B cell (primary cell): ENCODE measurements at places on chromosomes 12 and 14.
A peak's percentile ranks its signal among the peaks of the same experiment; 100 is the strongest.

DNA sequence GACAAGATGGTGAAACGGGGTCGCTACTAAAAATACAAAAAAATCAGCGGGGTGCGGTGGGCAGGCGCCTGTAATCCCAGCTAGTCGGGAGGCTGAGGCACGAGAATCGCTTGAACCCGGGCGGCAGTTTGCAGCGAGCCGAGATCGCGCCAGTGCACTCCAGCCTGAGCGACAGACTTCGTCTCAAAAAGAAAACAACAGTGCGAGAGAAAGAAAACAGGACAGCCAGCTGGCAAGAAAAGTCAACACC lies 633 bp upstream of the RNU4-2 start:
- no peak for DNase-seq

DNA sequence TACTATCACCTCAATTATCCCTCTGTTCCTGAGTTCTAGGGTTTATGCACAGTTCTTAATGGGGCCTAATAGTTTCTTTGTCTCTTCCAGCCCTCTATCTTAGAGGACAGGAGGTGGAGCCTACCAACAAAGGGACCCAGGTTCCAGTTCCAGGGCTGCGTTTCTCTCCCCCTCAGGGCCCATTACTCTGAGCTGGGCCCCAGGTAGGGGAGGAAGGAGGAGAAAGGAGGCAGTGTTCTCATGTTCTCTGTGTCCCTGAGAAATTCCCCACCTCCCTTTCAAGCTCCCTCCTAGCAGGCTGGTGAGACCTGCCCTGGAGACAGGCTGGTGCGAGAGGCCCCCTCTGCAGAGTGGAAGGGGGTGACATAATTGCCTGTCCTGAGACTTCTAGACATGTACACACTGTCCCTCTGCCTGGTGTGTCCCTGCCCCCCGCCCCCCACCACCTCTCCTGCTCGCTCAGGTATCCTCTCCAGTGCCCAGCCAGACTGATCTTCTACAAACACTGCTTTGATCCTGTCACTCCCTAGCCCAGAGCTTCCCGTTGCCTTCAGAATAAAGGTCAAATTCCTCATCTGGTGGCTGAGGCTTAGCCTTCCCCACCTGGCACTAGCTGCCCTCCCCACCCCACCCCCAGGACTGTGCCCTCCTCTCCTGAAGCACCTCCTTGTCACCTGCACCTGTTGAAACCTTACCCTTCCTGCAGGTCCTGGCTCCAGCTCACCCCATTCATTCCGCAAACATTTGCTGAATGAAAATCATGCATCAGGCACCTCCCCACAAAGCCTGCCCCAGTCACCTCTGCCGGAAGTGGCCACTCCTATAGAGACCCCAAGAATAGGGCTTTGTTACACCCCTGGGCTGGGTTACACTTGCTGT lies 21.1 kb upstream of the KRT8 start:
- no peak for DNase-seq

DNA sequence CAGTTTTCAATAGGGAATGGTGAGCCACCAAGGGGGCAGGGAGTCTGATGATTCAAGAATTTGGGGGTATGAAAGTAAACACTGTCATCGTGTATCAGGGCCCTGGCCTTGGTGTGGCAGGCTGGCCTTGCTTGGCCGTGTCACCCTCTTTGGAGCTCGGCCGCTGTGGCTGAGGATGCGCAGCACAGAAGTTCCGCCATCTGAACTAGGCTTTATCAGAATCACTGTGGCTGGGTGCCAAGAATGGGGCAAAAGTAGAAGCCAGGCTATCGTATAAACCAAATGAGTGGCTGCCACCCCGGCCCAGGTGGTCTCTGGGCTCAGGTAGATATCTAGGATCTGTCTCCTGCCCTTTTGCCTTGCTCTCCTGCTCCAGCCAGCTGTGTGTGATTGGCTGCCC lies 137.4 kb downstream of the PAPOLA start:
- DNase-seq, result no peak

GRCh38 chr14:75736845-75737485 lies 75.9 kb downstream of the TTLL5 start:
- no peak for DNase-seq

DNA sequence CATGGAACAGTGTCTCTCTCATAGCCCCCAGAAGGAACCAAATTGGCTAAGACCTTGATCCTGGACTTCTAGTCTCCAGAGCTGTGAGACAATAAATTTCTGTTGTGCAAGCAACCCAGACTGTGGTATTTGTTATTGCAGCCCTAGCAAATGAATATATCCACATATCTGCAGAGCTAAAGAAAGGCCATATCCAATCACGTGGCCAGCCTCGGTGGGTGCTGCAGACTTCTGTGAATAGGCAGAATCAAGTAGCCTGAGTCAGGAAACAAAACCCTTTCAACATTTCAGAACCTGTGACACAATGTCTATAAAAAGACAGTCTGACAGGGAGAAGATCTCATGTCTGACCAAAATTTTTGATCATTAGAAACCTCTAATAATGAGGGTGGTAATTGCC lies 71.0 kb upstream of the CPM start:
- DNase-seq, result no peak

GRCh38 chr12:69879007-69879960 lies 54.3 kb downstream of the MYRFL start:
- peak; percentile 74 for DNase-seq

DNA sequence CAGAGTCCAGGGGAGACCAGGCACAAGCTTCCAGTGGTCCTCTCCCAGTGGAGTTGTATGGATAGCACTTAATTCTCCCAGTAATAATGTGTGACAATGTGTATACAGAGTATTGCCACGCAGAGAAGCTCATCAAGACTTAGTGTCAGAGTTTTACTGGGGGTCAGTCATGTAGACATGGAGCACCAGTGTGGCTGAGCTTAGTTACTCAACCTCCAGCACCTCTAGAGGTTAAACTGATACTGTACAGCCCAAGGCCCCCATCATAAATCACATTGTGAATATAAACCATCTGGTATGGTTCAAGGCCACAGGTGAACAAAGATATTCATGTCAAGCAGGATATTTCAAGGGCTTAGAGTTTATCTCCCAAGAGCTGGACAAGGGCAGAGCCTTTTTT lies 378.1 kb upstream of the TMPO start:
- DNase-seq, result no peak

GRCh38 chr12:12806784-12807516 lies 6.2 kb upstream of the DDX47 start:
- DNase-seq, result no peak

GRCh38 chr14:100755649-100756048 lies 29.0 kb downstream of the DLK1 start:
- DNase-seq, result no peak

- DNase-seq, result no peak
These were observed 535.4 kb downstream of the PRKD1 start for GRCh38 chr14:29392287-29392686.

GRCh38 chr14:92688434-92689375 lies 59.7 kb downstream of the LGMN start:
- no peak for DNase-seq

- DNase-seq, result no peak
These were observed 436 bp downstream of the VPS33A start for GRCh38 chr12:122265886-122266229.

DNA sequence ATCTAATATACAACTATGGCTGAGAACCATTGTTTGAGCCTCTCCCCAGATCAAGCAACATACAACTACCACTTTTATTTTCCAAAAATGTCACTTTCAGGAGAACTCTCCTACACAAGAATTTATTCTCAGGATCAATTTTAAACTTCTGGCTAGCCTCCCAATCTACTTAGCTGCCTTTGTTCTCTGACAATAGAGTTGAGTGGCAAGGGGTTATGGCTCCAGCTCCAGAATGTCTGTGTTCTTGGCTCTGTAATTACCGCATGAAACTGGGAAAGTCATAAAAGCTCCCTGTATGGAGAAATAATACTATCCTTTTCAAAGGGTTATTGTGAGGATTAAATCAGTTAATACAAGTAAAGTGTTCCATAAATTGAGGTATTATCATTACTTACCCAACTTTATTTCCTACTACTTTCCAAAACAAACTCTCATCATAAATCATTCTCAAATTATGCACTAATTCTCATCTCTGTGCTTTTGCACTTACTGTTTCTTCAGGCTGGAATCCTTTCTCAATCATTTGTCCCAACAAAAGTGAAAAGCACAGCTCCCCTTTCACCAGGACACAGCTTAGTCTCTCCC lies 121.9 kb downstream of the GARIN6 start:
- no peak for DNase-seq

DNA sequence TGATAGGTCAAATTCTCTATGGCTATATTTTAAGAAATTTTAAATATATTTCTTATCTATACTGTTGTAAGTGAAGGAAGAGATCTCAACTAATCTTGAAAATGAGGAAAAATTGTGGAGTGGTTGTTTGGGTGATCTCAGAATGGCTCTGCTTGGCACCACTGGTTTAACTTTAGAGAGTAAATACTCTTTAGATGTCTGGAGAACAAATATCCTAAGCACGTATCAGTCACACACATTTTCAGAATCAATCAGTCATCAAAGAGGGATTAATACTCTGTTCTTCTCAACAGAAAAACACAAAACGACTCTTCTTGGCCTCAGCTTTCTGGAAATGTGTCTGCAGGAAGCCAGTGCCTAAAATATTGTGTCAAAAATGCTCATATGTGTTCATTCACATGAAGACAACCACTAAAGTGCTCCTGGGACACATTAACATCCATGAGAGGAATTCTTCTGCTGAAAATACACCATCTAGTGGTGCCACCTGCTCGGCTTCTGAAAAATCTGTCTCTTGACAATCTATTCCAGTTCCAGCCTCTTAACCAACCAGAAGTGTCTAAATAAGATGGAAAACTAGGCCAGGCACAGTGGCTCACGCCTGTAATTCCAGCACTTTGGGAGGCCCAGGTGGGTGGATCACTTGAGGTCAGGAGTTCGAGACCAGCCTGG lies 81.1 kb upstream of the CCDC198 start:
- DNase-seq, result no peak

- peak; percentile 71 for DNase-seq
These were observed 4.3 kb upstream of the DHRS2 start for GRCh38 chr14:23631702-23632460.

DNA sequence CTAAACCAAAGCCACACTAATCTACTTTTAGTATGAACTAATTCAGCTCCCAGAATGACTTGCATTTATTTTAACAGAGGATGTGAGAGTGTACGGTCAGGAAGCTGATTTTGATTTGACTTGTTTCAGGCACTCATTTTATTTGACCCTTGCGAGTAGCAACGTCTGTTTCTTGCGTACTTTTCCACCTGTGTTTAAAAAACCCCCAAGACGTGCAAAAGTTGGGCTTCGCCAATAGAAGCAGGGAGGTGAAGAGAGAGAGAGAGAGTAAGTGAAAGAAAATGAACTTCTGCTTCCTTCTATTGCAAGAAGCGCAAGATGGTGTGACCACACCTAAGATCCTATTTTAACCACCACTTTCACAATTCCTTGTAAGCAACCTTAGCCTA lies 6.7 kb upstream of the SLC15A4 start:
- peak; percentile 86 for DNase-seq

DNA sequence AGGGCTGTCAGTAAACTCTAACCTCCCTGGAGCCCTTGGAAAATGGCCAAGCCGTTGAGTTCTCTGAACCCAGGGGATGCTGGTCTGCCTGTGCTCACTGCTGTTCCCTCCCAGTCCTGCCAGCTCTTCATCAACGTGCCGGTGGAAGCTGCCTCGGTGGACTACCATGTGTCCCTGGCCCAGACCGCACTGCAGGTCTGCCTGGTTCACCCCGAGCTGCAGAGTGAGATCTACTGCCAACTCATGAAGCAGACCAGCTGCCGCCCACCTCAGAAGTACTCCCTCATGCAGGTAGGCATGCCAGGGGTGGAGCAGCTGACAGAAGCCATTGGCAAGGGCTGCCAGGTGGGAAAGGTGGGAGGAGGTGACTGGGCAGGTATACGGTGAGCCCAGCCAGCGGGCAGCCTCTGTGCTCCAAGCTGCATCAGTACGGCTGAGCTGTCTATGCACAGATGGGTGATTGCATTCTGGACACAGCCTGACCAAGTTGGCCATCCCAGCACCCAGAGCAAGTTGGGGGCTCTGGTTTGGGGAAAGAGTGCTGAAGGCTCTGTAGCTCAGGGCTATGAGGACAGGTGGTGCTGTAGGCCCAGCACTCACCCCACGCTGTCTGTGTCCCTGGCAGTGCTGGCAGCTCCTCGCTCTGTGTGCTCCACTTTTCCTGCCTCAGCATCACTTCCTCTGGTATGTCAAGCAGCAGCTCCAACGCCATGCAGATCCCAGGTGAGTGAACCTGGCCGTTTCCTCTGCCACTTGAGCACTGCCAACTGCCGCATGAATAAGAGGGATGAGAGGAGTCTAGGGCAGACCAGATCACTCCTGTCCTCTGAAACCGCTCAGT lies 21.9 kb downstream of the PIGH start:
- DNase-seq, result no peak

DNA sequence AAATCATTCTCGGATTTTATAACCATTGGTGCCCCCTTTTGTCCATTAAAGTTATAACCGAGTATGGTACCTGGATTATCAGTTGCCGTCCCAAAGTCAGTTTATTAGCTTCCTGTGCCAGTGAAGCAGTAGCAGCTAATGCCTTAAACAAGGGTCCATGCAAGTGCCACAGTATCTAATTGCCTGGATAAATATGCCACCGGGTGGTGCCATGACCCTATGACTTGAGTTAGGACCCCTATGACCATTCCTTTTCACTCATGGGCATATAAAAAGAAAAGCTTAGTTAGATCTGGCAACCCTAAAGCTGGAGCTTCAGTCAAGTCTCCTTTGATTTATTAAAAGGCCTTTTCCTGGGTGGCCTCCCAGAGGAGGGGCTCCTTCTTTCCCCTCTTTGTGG lies 1314.6 kb downstream of the TMEM121 start:
- peak; percentile 38 for DNase-seq

DNA sequence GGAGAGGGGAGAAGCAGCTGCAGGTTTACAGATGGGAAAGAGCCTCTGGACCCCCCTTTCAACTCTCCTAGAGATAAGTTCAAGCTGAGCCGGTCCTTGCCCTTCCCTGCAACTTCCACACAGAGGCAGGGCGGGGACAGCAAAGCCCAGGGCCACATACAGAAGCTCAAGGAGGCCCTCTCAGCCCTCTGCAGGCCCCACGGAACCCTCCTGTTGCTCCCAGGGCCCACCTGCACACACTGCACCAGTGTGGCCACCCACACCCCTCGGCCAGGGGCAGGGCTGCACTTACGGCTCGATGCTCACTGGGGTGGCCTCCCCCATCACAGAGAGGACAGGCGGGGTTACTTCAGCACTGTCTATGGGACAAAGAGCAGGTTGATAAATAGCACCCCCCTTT lies 13.0 kb upstream of the PNMA1 start:
- DNase-seq, result no peak

- DNase-seq, result no peak
These were observed 129.2 kb upstream of the SLCO1B1 start for GRCh38 chr12:21001778-21002177.

DNA sequence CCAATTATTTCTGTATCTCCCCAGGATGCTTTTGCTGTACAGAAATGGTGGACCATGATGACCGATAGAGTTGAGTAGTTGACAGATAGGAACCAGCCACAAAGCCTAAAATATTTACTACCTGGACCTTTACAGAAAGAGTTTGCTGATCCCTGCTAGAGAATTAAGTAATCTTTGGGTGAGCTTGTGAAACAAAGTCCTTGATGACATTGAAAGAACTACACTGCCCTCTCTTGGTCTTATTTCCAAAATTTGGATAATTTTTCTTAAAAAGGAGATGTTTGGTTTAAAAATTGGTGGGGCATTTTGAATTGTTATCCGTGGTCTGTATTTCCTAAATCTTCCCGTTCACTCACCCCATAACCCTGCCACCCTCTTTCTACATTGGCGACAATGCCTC lies 13.7 kb upstream of the TCTN1 start:
- DNase-seq, result peak; percentile 76
